ENCODE measurements at places on chromosomes 7 and 10.

- no peak for ATAC-seq
Measured at GRCh38 chr7:110881721-110882120, 209.2 kb upstream of the LRRN3 start.

DNA sequence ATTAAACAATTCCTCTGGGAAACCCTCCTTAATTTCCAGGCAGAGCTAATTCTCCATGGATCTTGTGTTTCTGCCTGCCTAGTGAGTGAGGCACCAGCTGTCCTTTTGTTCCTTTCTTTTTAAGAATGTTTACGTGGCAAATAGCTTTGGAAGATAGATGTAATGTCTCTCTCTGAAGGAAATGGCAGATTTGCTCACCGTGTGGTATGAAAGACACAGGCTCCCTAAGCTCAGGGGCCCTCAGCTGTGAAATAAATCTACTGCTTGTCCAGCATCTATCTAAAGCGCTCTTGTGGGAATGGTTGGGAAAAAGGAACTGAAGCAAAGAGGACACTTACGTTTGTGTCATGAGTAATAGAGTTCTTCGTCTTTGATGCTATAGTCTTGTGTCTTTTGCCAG is 64.6 kb downstream of the FAS start:
- no peak for ATAC-seq

- ATAC-seq = no peak
Measured at GRCh38 chr7:107100824-107101223, 56.3 kb downstream of the PRKAR2B start.

DNA sequence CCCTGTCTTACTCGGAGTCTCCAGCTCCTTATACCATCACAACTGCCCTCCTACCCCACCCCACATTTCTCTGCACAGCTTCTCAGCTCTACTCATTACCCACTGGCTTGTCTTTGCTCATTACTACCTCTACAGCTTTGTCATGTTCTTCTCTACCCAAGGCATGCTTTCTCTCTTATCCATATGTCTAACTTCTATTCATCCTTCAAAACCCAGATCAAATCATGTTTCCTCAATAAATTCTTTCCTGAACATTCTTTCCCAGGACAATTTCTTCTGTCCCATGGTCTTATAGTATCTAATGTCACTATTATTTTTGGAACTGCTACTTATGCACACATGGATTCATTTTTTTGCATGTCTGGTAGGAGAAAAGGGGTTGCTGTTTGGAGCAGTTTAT is 231.4 kb downstream of the PTEN start:
- no peak for ATAC-seq

- ATAC-seq = no peak
Measured at GRCh38 chr7:55723621-55723941, 139.0 kb downstream of the SEPTIN14 start.

GRCh38 chr7:37558320-37559096 is 109.8 kb upstream of the ELMO1 start:
- ATAC-seq = peak; percentile 46

DNA sequence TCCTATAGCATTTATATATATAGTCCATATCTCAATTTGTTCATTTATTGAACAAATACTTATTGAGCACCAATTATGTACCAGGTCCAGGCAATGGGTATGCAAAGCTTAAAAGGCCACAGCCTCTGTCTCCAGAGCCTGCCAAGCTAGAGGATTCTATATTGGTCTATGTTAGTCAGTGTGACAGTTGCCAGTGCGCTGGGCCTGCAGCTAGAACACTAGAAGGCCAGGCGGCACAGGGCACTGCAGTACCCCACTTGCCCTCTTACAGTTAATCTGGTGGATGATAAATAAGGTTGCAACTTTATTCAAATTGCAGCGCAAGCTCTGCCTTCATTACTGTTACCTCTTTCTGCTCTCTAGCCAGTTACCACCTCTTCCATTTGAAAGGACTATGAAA is 68.8 kb downstream of the PPP1R3C start:
- ATAC-seq = no peak

GRCh38 chr10:131131726-131132591 is 179.6 kb downstream of the TCERG1L start:
- no peak for ATAC-seq

GRCh38 chr10:119030421-119031250 is 1.1 kb downstream of the NANOS1 start:
- peak; percentile 82 for ATAC-seq

- no peak for ATAC-seq
Measured at GRCh38 chr7:66170309-66171231, 34.6 kb upstream of the TPST1 start.

- ATAC-seq = peak; percentile 61
Measured at GRCh38 chr10:114876602-114877300, 55.2 kb downstream of the FHIP2A start.

- ATAC-seq = peak; percentile 52
Measured at GRCh38 chr7:42236976-42237810, at the start of gene GLI3. Gene GLI3 (minus strand): TSS chr7:42237209. CDS start chr7:42223253, 13,956 bp downstream.

- ATAC-seq = no peak
Measured at GRCh38 chr7:70557338-70557737, 574.6 kb upstream of the GALNT17 start.

GRCh38 chr7:151631570-151631952 is 111.9 kb upstream of the RHEB start:
- ATAC-seq = no peak

GRCh38 chr10:10361301-10361885 is 656.3 kb upstream of the CELF2 start:
- no peak for ATAC-seq

GRCh38 chr7:101630591-101630990 is 1.5 kb upstream of the MYL10 start:
- no peak for ATAC-seq

DNA sequence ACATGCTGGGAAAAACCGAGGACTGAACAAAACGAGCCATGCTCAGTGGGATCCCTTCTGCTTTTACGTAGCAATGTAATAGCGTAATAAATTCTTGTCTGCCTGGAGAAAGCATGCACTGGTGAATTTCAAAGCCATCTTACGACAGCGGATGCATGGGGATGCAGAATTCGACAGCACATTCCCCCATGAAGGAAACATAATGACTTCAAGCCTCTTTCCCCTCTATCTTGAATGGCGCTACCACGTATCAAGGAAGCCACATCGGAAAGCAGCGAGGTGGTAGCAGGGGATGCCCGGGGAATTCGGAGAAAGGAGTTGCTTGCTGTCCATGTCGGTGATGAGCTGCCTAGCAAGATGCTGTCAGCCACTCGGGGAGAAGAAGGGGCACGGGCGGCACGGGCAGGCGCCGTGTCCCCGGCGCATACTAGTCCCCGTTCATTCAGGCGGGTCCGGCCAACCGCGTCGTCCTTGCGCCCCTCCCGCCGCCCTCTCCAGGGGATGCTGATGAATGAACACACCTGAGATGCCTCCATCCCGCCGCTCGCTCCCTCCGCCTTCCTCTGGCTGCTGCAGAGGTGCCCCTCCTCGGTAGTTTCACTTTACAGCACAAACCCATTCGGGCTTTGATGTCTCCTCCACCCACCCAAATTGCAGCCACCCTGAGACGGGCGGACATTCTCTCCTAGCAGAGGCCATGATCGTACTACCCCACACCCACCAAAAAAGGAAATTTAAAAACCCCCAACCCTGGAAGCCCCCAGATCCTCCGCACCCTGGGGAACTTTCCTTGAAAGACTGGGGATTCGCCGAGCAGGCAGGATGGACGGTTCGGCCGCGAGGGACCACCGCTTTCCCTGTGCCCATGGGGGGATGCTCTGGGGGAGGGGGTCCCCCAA is 644 bp downstream of the SORBS1 start:
- ATAC-seq = peak; percentile 53
